ENCODE measurements at places on chromosomes 7 and 10.

- no peak for DNase-seq
Observed at GRCh38 chr7:4265676-4266075, 416.4 kb upstream of the FOXK1 start.

DNA sequence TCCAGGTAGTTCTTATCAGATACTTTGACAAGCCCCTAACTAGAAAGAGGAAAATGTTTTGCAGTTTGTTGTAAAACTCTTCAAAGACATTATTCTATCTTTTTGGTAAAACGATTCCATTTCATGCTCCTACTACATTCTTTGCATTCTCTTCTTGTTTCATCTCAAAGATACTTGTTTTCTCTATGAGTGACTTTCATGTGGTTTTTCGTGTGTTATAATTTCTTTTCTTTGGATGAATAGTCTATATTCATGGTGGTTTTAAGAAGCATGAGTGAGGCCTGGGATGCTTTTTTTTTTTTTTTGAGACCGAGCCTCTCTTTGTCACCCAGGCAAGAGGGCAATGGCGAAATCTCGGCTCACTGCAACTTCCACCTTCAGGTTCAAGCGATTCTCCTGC, 292.5 kb upstream of the LYZL1 start:
- no peak for DNase-seq

DNA sequence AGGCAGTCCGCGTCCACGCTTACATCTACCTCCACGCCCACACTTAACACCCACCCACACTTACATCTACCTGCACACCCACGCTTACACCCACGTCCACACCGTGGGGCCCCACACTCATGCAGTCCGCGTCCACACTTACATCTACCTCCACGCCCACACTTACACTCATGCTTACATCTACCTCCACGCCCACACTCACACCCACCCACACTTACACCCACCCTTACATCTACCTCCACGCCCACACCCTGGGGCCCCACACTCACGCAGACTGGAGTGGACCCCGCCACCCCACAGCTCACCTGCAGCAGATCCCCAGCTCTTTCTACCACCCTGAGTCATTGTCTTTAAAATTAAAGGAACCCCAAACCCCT, 32.4 kb upstream of the PWWP2B start:
- DNase-seq = no peak

DNA sequence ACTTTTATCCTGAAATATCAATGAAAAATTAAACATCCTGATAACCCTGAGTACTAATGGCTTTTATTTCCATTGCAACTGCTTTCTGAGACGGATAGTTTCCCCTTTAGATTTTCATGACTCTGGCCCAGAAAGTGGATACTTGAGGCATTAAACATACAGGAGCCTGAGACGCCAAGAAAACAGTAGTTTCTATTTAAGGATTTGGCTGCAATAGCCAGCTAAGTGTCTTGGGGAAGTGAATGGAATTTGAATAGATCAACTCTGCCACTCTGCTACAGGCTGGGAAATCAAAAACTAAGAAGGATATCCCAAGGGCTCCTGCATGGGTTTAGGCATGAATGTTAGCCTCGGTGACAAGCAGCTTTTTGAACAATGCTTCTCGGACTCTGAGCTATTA, 24.7 kb upstream of the GPAM start:
- no peak for DNase-seq

DNA sequence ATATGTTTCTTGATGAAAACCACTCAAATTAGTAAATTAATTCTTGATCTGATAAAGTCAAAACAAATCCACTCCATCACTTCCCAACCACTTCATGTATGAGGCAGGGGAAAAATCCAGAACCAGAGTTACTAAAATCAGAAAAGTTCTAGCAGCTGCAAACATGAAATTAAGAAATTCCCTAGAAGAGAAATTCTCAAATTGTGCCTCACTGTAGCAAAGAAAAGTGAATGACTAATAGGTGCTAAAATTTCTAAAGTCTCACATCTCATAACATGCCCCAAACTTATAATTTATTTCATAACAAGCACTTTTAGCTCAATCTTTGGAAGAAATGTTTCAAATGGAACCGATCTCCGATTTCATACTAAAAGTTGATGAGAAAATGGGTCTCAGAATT, 345.0 kb upstream of the AOAH start:
- DNase-seq = no peak

DNA sequence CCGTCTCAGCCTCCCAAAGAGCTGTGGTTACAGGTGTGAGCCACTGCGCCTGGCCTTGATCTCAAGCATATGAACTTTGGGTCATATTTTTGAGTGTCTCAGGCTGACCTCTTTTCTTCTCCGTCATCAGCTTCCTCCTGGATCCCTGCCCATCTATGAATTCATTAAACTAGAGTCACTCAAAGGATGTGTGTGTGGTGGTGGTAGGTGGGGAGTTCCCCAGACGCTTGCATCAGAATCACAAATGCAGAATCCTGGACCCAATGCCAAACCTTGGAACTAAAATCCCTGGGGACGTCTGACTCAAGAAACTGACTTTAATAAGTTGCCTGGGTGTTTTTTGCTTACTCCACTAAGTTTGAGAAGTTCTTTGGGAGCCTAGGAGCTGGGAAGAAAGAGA, 6.7 kb upstream of the CREB5 start:
- peak; percentile 36 for DNase-seq

GRCh38 chr10:3122486-3123205, 49.9 kb downstream of the PITRM1 start:
- DNase-seq = peak; percentile 83

- DNase-seq = peak; percentile 38
Observed at GRCh38 chr10:61779950-61780659, 117.4 kb downstream of the CABCOCO1 start.

GRCh38 chr10:125144206-125144605, 16.2 kb downstream of the CTBP2 start:
- no peak for DNase-seq

DNA sequence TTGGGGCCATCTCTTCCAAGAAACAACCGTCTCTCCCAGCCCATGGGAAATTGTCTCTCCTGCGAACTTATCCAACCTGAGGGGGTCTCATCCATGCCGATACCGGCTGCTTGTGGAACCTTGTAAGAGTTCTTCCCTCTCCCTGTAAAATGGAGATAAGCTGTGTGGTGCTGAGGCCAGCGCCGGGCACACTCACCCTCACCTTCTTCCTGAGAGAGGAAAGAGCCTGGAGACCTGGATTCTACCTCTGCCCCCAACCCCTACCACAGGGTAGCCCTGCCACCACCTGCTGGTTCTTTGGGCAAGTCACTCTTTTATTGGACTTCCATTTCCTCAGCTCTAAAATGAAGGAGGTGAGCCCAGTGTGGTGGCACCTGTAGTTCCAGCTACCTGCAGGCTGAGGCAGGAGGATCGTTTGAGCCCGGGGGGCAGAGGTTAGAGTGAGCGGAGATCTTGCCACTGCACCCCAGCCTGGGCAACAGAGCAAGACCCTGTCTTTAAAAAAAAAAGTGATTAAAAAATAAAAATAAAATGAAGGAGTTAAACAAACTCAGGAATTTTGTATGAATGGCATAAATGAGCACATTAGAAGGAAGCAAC, 38.4 kb upstream of the PSAP start:
- DNase-seq = no peak

- DNase-seq = peak; percentile 87
Observed at GRCh38 chr10:77737608-77738007, 100.0 kb upstream of the KCNMA1 start.

GRCh38 chr10:67943917-67944316, 59.5 kb downstream of the SIRT1 start:
- DNase-seq = no peak

DNA sequence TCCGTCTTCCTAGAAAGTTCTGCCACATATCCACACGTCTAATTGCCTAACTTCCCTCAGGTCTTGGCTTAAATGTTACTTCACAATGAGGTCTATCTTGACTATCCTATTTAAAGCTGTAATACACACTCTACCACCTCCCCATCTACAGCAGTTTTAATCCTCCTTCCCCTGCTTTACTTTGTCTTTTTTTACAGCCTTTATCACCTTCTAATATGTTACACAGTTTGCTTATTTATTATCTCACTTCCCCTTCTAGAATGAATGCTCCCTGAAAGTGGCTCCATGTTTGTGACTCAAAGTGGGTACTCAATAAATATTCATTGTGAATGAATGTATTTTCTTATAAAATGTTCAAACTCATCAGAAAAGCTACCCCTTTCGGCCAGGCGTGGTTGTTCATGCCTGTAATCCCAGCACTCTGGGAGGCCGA, 13.6 kb upstream of the MICU1 start:
- DNase-seq = no peak

Data from trophoblast cell (in vitro differentiated cells and primary cell).